ENCODE measurements at places on chromosomes 1 and 21.

- H3K36me3 ChIP-seq, result peaks cover 68% of the 10 kb centered on the region
- H3K27me3 ChIP-seq, result no peaks in the 10 kb centered on the region
- no peak for DNase-seq
- H3K27ac ChIP-seq, result no peak overlapping the region
Observed at GRCh38 chr1:234281826-234282489, 91.3 kb upstream of the COA6 start.

DNA sequence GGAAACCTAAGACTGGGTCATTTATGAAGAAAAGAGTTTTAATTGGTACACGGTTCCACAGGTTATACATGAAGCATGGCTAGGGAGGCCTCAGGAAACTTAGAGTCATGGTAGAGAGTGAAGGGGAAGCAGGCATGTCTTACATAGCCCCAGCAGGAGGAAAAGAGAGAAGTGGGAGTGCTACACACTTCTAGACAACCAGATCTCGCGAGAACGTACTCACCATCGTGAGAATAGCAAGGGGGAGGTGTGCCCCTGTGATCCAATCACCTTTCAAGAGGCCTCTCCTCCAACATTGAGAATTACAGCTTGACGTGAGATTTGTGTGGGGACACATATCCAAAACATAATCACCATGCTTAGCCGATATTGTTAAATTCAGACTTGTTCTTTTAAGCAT lies 62.8 kb downstream of the DYRK1A start:
- H3K4me3 ChIP-seq, result no peak overlapping the region
- H3K4me1 ChIP-seq, result peaks cover 35% of the 10 kb centered on the region
- DNase-seq, result no peak
- H3K27ac ChIP-seq, result no peak overlapping the region

- H3K4me1 ChIP-seq, result peaks cover 14% of the 10 kb centered on the region
- H3K27ac ChIP-seq, result peak overlapping the region; percentile 40
- H3K36me3 ChIP-seq, result no peaks in the 10 kb centered on the region
- DNase-seq, result no peak
- peaks cover 12% of the 10 kb centered on the region for H3K27me3 ChIP-seq
Observed at GRCh38 chr1:94013367-94013878, 104.2 kb upstream of the GCLM start.

DNA sequence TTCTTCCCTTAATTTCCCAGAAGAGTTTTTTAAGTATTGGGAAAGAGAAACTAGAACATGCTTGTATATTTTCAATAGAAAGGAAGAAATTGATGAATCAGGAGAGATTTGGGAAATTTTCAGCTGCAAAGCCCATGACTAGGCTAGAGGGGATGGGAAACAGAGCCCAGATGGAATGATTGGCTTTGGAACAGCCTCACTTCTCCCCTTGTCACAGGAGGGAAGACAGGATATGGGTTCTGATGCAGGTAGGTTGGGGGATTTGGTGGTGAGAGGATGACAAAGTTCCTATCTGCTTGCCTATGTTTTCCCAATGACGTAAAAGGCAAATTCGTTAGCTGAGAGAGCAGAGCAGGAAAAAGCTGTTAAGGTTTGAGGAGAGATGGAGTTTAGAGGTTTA lies 31.0 kb upstream of the ARID1A start:
- no peaks in the 10 kb centered on the region for H3K36me3 ChIP-seq
- no peaks in the 10 kb centered on the region for H3K4me1 ChIP-seq
- peaks cover 11% of the 10 kb centered on the region for H3K27me3 ChIP-seq
- no peak overlapping the region for H3K27ac ChIP-seq

DNA sequence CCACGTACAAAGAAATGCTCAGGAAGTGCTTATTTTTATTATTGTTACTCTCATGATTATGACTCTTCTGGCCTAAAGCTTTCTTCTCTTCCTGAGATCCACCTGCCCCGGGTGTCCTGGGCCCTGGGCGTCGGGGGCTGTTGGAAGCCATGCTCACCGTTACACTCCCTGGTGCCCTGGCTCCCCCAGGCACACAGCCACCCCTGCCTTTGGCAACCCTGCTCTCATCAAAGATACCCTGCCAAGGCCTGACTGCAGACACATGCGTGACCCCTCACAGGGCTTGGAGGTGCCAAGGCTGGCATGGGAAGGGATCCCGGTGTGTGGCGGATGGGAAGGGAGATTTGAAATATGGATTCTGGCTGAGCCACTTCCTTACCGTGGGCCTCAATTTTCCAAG lies 3.3 kb upstream of the KISS1 start:
- H3K27me3 ChIP-seq, result peaks cover 8% of the 10 kb centered on the region
- no peak for DNase-seq
- H3K36me3 ChIP-seq, result no peaks in the 10 kb centered on the region
- no peak overlapping the region for H3K4me3 ChIP-seq
- H3K4me1 ChIP-seq, result peaks cover 9% of the 10 kb centered on the region
- no peak overlapping the region for H3K27ac ChIP-seq

GRCh38 chr1:110300412-110301085 lies 38.6 kb upstream of the RBM15 start:
- H3K4me3 ChIP-seq, result no peak overlapping the region
- H3K4me1 ChIP-seq, result no peaks in the 10 kb centered on the region
- no peak overlapping the region for H3K27ac ChIP-seq
- peaks cover 16% of the 10 kb centered on the region for H3K27me3 ChIP-seq

DNA sequence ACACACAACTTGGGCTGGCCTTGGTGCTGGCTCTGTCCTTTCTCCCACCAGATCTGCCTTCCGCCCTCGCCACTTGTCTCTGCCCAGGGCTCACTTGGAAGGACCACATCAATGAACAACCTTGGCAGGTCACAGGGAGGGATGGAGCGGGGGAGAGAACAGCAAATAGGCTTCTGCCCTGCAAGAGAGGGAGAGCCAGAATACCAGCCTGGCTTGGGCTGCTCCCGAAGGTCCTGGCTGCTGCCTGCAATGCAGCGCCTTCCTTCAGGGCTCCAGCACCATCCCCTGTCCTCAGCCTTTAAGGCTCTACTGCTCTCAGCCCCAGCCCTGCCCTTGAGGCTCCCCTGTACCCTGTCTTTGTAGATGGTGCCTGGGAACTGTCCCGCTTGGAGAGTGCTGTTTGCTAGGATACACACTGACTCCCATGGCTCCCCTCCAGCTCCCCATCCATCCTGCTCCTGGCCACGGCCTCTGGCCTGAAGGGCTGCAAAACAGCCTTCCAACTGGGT lies 43.8 kb downstream of the HIVEP3 start:
- peaks cover 2% of the 10 kb centered on the region for H3K27me3 ChIP-seq
- DNase-seq, result no peak
- no peaks in the 10 kb centered on the region for H3K36me3 ChIP-seq

- H3K4me3 ChIP-seq, result no peak overlapping the region
- H3K27me3 ChIP-seq, result peaks cover 30% of the 10 kb centered on the region
- no peak for DNase-seq
- no peaks in the 10 kb centered on the region for H3K4me1 ChIP-seq
- no peaks in the 10 kb centered on the region for H3K36me3 ChIP-seq
Observed at GRCh38 chr1:50369830-50370229, 53.4 kb downstream of the DMRTA2 start.

GRCh38 chr1:117594261-117594990 lies 11.4 kb upstream of the TENT5C start:
- H3K27me3 ChIP-seq, result peaks cover 10% of the 10 kb centered on the region
- no peak overlapping the region for H3K27ac ChIP-seq
- no peak overlapping the region for H3K4me3 ChIP-seq
- H3K4me1 ChIP-seq, result no peaks in the 10 kb centered on the region
- H3K36me3 ChIP-seq, result no peaks in the 10 kb centered on the region

GRCh38 chr1:227070638-227071285 lies 130.7 kb downstream of the COQ8A start:
- H3K36me3 ChIP-seq, result no peaks in the 10 kb centered on the region
- peaks cover 10% of the 10 kb centered on the region for H3K27me3 ChIP-seq
- no peaks in the 10 kb centered on the region for H3K4me1 ChIP-seq
- no peak overlapping the region for H3K4me3 ChIP-seq
- no peak for DNase-seq
- H3K27ac ChIP-seq, result no peak overlapping the region

DNA sequence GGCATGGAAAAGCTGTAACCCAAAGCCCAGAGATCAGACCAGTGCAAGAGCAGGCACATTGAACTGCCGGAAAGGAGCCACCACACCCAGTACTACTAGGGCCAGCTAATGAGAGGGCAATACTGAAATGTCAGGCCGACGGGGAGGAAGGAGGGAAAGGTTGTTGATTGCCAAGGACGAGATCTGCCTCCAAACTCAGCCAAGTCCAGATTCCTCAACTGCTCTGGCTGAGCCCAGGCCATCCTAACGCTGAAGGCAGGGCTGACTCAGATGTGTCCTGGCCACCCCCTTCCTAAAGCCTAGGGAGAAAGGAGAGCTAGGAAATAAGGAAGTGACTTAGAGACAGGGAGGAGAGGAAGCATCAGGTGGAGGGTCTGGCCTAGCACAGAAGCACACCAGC lies 42.1 kb upstream of the IPO9 start:
- H3K27ac ChIP-seq, result no peak overlapping the region
- DNase-seq, result no peak

DNA sequence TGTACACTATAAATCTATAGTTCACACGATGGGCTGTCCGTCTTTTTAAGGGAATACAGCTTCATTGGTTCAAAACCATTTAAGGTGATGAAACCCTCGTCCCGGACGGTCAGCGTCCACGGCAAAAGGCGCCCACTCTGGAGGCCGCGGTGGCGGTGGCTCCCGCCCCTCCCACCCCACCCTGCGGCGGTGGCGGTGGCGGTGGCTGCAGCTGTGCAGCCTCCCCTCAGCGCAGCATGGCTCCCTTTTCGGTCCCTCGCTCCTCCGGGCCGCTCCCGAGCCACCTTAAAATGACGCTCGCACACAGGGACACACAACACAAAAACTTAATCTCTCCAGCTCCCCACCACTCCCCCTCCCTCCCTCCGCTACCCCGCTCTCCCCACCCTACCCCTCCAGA lies 69.1 kb downstream of the WLS start:
- no peaks in the 10 kb centered on the region for H3K4me1 ChIP-seq
- H3K4me3 ChIP-seq, result no peak overlapping the region
- no peaks in the 10 kb centered on the region for H3K36me3 ChIP-seq

GRCh38 chr1:247857069-247857984 lies at the start of gene TRIM58:
TSS of gene TRIM58 (plus strand) at chr1:247857187. CDS start at chr1:247857247, 60 bp downstream.
- peaks cover 8% of the 10 kb centered on the region for H3K4me1 ChIP-seq
- peak within 1 kb of the TSS; percentile 78 for H3K4me3 ChIP-seq
- H3K36me3 ChIP-seq, result no peaks in the 10 kb centered on the region
- H3K27ac ChIP-seq, result peak within 1 kb of the TSS; percentile 36
- H3K27me3 ChIP-seq, result peaks cover 31% of the 10 kb centered on the region
- DNase-seq, result peak; percentile 63

- no peaks in the 10 kb centered on the region for H3K27me3 ChIP-seq
- H3K4me1 ChIP-seq, result peaks cover 28% of the 10 kb centered on the region
- H3K27ac ChIP-seq, result peak overlapping the region; percentile 96
Observed at GRCh38 chr1:113760102-113761080, 1.1 kb upstream of the PHTF1 start.

- H3K4me3 ChIP-seq, result no peak overlapping the region
- peaks cover 14% of the 10 kb centered on the region for H3K4me1 ChIP-seq
- peaks cover 1% of the 10 kb centered on the region for H3K36me3 ChIP-seq
- no peak overlapping the region for H3K27ac ChIP-seq
Observed at GRCh38 chr1:44947063-44947773, 39.2 kb downstream of the EIF2B3 start.

GRCh38 chr1:230215031-230215430 lies 148.0 kb downstream of the GALNT2 start:
- peaks cover 11% of the 10 kb centered on the region for H3K36me3 ChIP-seq
- H3K4me3 ChIP-seq, result no peak overlapping the region
- no peak overlapping the region for H3K27ac ChIP-seq
- H3K4me1 ChIP-seq, result peaks cover 22% of the 10 kb centered on the region

DNA sequence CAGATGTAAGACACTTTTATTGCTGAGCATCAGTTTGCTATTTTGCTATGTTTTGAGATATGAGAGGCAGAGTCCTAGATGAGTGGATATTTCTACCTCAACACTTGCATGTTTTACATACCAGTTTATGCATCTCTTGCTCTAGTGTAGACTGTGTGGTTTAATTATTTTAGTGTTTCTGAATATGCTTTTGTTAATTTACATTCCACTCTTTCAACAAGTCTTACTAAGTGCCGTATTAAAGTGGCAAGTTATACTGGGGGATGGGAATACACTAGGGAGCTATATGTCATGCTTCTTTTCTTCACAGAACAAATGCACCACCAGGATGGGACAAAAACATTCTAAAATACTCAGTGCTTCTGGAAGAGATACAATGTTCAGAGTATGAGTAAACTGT lies 507.7 kb upstream of the PRMT6 start:
- H3K36me3 ChIP-seq, result no peaks in the 10 kb centered on the region
- no peak overlapping the region for H3K27ac ChIP-seq
- H3K27me3 ChIP-seq, result no peaks in the 10 kb centered on the region
- H3K4me3 ChIP-seq, result no peak overlapping the region
- H3K4me1 ChIP-seq, result no peaks in the 10 kb centered on the region

- H3K4me3 ChIP-seq, result no peak overlapping the region
- peaks cover 20% of the 10 kb centered on the region for H3K4me1 ChIP-seq
- H3K36me3 ChIP-seq, result peaks cover 18% of the 10 kb centered on the region
Observed at GRCh38 chr1:205709059-205709398, 28.7 kb upstream of the SLC45A3 start.

GRCh38 chr1:31373056-31373896 lies at the start of gene FABP3:
TSS of gene FABP3 (minus strand) at chr1:31373076. CDS start at chr1:31373014, 62 bp downstream.
- H3K27ac ChIP-seq, result peak within 1 kb of the TSS; percentile 88
- peak within 1 kb of the TSS; percentile 87 for H3K4me3 ChIP-seq
- peak; percentile 55 for DNase-seq
- no peaks in the 10 kb centered on the region for H3K36me3 ChIP-seq

- peaks cover 52% of the 10 kb centered on the region for H3K4me1 ChIP-seq
- no peaks in the 10 kb centered on the region for H3K27me3 ChIP-seq
- peak overlapping the region; percentile 71 for H3K27ac ChIP-seq
- DNase-seq, result no peak
Observed at GRCh38 chr1:92953491-92953890, 7.8 kb downstream of the DIPK1A start.

GRCh38 chr1:50109647-50110075 lies 941 bp downstream of the ELAVL4 start:
- no peak overlapping the region for H3K27ac ChIP-seq
- H3K4me3 ChIP-seq, result peak overlapping the region; percentile 60
- no peaks in the 10 kb centered on the region for H3K36me3 ChIP-seq
- DNase-seq, result no peak
- peaks cover 12% of the 10 kb centered on the region for H3K4me1 ChIP-seq

GRCh38 chr1:162530307-162530987 lies 31.1 kb upstream of the UAP1 start:
- H3K27ac ChIP-seq, result no peak overlapping the region
- DNase-seq, result no peak
- H3K36me3 ChIP-seq, result peaks cover 28% of the 10 kb centered on the region
- H3K27me3 ChIP-seq, result no peaks in the 10 kb centered on the region

DNA sequence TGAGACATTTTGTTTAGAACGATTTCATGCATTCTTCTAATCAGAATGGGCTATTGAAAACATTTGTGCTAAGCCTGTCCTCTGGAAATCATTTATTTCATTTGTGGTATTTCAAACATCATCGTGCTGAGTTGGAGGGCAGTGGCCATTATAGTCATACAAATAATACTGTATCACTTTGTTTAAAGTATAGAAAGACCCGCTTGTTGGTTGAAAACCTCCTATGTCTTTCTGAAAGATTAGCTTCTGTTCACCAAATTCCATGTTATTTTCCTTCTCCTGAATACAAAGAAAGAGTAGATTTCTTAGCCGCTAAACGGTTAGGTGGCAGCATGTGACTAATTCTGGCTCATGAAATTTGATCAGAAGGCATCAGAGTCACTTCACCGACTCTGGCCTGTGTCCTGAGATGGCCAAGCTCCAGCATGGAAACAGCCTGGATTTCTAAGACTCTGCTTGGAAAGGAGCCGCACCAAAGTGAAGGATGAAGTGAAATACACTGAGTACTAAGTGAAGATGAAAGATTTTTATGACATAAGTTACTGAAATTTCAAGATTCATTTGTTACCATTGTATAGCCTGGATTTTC lies 355.1 kb downstream of the USP25 start:
- H3K27ac ChIP-seq, result no peak overlapping the region
- no peaks in the 10 kb centered on the region for H3K4me1 ChIP-seq
- no peaks in the 10 kb centered on the region for H3K27me3 ChIP-seq
- H3K36me3 ChIP-seq, result no peaks in the 10 kb centered on the region

All from activated naive CD8-positive, alpha-beta T cell treated with anti-CD3 and anti-CD28 coated beads, Interleukin-2, amount 10 ng/mL, durations not matched to agents 7 days and 5 days (primary cell).